ENCODE measurements at places on chromosomes 5 and 9.

GRCh38 chr9:128550770-128551656, 1.4 kb upstream of the SPTAN1 start:
- DNase-seq, result peak; percentile 46

- peak; percentile 22 for DNase-seq
Measured at GRCh38 chr9:111034170-111034897, 3.9 kb downstream of the LPAR1 start.

- DNase-seq, result no peak
Measured at GRCh38 chr9:91917436-91917835, 32.6 kb downstream of the ROR2 start.

GRCh38 chr9:136729144-136729543, 13.6 kb downstream of the LCN10 start:
- no peak for DNase-seq

DNA sequence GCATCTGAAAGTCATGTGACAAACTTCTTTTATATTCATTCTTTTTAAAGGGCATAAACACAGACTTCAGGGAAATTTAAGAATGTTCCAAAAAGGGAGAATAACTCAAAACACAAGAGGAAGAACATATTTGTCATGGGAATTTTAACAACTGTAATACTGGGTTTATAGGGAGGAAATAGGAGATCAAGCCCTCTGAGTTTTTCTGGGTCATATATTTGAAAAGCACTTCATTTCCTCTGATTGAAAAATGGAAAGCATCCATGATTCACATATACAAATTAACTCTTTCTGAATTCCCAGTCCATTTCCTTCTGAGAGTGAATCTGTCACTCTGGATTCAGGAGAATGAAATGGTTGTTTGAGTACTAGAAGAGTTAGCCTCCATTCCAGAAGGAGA, 26.8 kb downstream of the LURAP1L start:
- no peak for DNase-seq

All from fibroblast of skin of right quadriceps (primary cell).